ENCODE measurements at places on chromosomes 4 and X.

DNA sequence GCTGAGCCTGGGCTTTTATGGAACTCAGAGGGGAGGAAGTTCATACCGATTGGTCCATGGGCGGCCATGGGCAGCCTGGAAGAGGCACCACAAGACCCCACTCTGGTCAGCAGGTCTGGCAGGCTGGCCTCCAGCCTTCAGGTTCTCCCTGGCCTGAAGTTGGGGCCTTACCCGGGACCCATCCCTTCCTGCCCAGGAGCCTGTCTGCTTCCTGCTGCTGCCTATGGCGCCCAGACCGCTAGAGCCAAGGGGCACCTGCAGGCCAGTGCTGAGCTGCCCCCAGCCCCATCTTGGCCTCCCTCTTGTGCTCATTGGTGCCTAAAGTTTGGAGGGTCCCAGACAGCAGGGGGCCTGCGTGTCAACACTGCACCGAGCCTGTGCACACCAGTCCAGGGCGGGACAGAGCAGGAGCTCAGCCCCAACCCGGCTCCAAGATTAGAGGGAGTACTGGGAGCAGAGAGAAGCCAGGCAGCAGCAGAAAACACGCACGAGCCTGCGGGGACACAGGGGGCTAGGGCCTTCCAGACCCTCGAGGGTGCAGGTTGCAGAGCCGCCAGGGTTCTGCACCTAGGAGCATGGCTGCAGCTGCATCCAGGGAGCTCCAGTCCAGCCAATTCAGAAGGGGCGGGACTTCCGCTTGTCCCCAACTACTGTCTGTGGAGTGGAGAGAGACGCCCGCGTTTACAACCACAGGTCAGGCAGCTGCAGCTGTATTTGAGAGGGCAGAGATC, 30.7 kb upstream of the ZNF280C start:
- DNase-seq, result no peak

GRCh38 chr4:107509615-107510014, 210.4 kb downstream of the PAPSS1 start:
- no peak for DNase-seq

GRCh38 chr4:189974056-189974455, 33.4 kb downstream of the FRG1 start:
- no peak for DNase-seq

GRCh38 chr4:85591406-85592098, 116.6 kb downstream of the ARHGAP24 start:
- DNase-seq, result no peak

- DNase-seq, result no peak
Measured at GRCh38 chr4:115711575-115711974, 598.2 kb upstream of the NDST4 start.

DNA sequence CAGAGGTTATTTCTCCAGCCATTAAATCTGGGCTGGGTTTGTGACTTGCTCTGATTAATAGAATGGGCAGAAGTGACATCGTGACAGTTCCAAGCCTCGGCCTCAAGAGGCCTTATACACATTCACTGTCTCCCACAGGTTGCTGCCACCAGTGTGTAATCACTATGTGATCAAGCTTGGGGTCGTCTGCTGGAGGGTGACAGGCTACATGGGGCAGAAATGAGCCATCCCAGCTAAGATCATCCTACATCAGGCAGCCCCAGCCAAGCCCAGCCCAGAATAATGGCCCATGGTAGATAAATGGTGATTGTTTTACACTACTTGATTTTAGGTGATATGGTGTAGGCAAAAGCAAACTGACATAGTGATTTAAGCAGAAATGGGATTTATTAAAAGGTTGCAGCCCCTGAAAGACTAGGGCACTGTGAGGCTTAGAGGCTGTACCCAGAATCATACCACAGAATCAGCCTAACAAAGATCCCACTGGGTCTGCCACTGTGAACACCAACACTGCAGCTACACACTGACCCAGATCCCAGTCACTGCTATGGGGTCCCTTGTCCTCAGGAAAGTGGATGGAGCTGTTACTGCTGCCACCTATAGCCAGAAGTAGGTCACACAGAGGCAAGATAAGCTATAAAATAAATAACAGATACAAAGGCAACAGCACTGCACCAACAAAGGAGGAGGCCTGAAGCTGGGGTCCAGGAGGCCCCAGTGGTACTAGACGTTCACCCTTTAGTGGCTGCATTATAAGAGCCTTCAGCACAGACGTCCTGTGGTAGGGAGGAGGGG, 159.6 kb upstream of the RBPJ start:
- DNase-seq, result no peak

DNA sequence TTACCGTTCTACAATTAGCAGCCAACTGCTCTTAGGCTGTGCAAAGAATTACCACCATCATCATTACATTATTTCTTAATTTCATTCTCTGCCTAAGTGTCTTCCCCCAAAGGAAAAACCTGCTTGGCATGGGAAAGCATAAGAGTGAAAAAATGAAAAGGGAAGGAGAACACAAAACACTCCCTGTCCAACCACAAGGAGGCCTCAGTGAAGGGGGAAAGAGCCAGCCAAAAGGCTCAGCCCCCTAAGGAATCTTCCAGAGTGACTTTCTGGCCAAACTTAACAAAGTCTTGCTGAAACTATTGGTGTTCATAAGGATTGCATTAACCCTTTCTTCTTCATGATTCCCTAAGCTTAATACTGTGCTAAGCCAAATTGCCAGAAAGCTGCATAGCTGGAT, 287.4 kb downstream of the SMARCA1 start:
- no peak for DNase-seq

- peak; percentile 35 for DNase-seq
Measured at GRCh38 chr4:38670939-38671591, 7.1 kb downstream of the KLF3 start.

GRCh38 chrX:49077941-49078340, 1.7 kb downstream of the WDR45 start:
- no peak for DNase-seq

DNA sequence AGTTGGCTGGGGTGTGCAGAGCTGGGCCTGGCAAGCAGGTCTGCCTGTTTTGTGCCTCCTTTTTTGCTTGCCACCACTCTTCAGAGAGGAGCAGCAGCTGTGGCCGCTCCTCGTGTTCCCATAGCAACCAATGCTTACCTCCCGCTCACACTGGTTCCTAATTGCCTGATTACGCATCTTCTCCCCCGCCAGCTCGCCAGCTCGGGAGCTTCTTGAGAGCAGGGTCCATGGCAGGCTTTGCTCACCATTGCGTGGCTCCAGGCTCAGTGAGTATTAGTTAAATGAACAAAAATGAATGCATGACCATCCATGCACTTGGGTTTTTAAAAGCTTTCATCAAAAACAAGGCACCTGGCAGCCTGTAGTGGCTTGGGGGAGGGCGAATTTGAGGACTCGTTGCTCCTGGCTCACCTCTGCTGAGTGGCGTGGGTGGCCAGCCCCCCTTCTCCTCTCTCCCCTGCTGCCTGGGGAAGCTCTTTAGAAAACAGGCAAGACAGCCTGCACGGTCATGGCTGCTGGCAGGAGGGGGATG, 14.2 kb upstream of the PJA1 start:
- DNase-seq, result peak; percentile 81

DNA sequence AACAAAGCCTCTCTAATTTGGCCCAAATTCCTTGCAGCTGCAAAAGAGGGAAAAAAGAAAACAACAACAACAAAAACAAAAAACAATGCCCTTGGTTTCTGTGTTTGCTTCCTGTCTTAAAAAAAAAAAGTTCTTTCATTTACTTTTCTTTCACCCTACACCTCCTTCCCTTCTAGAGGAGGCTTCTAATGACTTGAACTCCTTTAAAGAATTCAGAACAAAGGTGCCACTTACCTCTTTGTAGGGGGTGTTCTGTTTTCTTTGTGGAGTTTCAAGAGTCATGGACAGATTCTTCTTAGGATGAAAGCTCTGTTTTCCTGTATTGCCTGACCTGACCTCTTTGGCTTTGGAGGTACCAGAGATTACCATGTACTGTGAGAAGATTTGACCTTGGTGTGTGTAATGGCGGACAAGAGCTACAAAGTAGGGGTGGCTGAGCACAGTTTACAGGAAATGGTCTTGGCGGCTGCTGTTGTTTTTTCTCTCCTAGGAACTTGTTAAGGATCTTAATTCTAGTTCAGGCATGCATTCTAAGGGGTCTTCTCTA, 72.4 kb upstream of the S100G start:
- no peak for DNase-seq

GRCh38 chr4:36835246-36835645, 409.3 kb upstream of the NWD2 start:
- no peak for DNase-seq

DNA sequence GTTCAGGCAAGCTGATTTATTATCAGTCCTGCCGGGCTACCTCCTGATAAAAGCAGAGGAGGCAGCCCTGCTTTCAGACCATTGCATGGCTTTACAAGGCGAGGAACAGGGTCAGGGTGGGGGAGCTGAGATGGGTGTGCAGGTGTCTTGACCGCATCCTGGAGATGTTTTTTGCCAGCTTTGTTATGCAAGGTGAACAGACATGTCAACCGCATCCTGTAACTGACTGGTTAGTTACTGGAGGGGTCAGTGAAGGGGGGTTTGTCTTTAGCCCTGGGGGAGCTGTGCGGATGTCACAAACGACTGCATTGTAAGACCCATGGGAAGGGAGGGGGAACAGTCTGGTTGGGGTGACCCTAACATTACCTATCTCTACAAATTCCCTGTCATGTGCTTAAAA, 10.0 kb downstream of the ADAM29 start:
- no peak for DNase-seq

- no peak for DNase-seq
Measured at GRCh38 chr4:146329050-146329716, 114.8 kb downstream of the REELD1 start.

GRCh38 chr4:108559911-108560310, 60.5 kb upstream of the RPL34 start:
- peak; percentile 45 for DNase-seq

DNA sequence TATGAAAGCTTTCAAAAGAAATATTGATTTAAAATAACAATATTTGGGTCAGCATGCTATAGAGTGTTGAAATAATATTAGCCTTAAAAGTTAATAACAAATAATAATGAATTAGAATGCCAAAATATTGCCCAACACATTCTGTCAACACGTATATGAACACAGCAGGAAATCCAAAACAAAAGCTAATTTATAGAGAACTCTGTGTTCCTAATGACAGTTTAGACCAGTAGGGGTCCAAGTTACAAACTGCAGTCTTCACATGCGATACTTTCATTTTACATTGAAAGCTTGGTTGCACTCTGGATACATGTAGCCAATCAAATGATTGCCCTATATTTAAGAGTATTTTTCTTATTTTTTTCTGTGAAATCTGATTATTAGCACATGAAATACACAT, 274.4 kb downstream of the DCTD start:
- no peak for DNase-seq

DNA sequence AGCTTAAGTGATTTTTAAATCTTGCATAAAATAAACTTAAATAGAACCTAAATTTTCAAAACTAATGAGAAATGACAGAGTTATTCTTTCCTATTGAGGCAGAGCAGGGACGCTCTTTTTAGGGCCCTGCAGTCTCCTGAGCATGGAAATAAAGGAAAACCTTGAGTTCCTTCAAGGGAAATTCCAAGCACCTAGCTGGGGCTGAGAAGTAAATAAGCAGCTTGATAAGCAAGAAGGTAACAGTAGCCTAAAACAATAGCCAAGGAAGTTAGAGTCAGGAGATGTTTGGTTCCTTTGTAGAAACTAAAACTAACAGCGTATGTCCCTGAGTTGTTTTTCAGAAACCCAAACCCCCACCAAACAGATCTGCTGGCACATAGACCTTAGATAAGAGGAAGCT, 174.6 kb downstream of the COL25A1 start:
- DNase-seq, result no peak

DNA sequence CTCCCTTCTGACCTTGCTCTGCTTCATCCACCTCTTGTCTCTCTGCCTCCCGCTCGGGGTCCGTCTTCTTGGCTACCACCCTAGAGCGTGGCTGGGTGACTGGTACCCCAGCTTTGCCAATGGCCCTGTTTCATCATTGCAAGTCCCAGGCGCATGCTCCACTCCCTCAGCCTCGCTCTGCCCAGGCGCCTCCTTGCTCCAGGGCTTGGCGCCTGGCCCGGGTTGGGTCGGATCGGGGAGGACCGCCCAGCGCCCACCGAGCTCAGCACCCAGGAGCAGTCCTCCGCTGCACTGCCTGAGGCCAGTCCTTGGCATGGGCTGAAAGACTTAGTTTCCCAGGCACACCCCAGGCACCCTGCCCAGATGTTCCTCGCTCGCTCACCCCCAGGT, 577 bp downstream of the BGN start:
- peak; percentile 28 for DNase-seq

DNA sequence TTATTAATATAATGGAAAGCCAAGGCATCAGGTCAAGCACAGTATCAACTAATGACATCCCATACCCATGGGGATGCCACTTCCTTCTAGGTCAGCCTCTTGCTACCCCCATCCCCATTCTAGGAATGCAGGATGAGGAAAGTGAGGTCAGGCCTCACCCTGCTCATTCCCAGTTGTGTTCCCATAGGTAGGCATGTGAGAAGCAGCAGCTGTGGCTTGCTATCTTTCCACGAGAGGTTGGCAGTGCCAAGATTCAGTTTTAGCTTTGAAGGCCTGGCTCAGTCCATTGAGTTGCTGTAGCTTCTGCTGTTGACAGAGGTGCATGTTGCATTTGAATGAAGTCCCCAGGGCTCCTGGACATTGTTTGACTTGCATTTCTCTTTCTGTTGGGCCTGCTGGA, 15.5 kb downstream of the LONRF3 start:
- DNase-seq, result no peak
